HCT116 (cell line): ENCODE measurements at places on chromosomes 12 and 14. TPM values are rescaled to one million over a fixed set of nuclear protein-coding genes. Genes with fewer than 3 reads are reported as not detected.

GRCh38 chr12:114875313-114875712, 191.3 kb upstream of the TBX3 start:
- no peak for DNase-seq

DNA sequence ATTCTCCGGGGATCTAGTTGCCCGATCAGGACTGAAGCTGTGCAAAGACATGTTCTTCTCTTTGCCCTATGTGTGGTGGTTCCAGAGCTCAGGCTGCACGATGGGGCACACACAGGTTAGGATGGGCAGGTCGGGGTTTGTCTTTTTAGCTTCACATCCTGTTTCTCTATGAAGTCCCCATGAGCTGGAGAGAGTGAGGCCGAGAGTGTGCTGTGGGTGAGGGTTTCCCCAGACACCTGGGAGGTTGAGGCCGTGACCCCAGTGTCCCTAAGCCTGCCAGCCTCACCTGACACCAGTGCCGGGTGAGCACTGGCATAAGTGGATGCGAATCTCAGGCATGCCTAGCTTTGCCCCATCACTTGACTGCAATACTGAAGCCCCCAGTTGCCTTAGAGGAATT, 32.9 kb upstream of the IGF1 start:
- DNase-seq = no peak

GRCh38 chr14:92380582-92380981, 57.6 kb downstream of the SLC24A4 start:
- no peak for DNase-seq

DNA sequence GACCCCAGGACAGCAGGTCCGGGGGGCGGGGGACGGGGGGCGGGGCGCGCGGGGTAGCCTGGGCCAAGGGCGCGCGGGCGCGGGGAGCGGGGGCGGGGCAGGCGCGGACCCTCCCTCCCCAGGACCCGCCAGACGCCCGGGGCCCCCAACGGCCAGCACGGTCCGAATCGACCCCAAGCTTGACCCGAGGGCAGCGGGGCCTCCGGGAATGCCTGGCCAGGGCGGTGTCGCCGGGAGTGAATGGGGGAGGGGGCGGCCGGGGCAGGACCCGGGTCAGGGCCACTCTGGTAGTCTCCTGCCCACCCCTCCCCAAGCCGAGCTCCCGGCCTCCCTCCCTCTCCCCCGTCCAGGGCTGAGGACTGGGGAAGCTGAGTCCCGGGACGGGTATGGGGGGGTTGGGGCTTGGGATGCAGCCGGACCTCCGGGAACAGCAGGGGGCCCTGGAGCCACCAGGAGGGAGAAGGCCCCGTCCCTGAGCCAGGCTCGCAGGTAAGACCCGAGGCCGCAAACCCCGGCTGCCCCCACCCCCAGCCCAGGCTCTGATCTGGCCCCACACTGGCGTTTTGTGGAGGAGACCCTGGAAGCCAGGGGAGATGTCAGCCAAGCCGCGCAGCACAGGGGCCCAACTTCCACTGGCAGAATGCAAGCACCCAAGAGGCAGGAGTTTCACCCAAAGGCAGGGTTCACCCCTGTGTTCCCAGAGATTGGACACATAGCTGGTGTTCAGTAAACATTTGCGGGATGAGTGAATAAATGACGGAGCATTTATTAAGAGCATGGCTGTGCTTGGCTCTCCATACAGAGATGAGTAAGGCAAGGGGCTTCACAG, 545 bp upstream of the GALNT9 start:
- no peak for DNase-seq

DNA sequence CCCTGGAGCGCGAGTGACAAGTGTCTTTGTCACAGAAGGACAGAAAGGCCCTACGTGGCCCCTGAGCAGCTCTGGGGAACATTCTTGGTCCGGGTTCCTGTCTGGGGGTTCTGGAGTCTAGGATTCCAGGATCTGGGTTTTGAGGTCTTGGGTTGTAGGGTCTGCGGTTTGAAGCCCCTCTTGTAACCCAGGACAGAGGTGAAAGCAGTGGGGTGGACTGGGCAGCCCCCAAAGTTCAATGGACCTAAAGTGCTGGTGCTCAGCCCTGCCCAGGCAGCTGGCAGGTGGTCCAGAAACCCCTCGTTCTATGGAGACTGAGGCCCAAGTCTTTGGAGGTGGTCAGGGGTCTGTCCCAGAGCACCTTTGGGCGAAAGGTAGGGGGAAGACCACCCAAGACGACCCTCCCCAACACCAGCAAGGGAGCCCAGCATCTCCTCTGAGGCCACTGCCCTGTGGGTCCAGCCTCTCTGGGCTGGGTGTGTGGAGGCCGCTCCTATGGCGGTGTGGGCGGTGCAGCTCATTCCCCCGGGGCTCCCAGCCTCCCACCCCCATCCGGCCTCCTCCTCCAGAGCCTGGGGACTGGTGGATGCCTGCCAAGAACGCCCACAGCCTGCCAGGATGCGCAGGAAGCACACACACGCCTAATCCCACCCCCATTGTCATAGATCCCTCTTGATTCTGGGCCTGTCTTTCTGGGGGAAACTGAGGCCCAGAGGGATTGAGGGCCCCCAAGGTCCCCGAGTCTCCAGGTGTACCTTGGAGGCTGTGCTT, 30.2 kb upstream of the ANKRD9 start:
- DNase-seq = no peak

DNA sequence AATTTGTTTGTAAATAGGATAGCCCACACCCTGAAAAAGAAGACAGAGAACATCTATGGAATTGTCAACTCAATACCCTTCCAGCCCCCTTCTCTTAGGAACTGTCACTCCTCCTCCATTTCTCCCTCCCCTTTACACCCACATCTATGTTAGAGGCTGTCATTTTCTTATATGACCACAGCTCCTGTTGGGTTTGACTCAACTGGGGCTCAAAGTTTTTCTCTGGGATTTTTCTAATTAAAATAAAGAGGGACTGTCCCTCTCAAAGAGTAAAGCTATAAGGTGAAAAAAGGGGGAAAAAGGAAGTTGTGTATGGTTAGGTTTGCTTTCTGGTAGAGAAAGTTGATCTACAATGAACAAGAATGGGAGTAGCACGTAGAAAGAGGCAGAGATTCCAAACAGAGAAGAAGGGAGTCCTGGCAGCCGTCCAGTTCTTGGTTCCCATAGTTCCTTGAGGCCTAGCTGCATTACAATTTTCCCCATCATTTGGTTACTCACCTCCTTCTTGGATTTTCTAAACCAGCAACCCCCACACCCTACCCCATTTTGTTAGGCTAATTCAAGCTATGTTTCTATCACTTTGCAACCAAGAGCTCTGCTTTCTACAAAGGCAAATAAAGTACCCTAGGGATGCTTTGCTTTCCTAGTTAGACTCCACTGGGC, 44.3 kb upstream of the STK38L start:
- DNase-seq = no peak

DNA sequence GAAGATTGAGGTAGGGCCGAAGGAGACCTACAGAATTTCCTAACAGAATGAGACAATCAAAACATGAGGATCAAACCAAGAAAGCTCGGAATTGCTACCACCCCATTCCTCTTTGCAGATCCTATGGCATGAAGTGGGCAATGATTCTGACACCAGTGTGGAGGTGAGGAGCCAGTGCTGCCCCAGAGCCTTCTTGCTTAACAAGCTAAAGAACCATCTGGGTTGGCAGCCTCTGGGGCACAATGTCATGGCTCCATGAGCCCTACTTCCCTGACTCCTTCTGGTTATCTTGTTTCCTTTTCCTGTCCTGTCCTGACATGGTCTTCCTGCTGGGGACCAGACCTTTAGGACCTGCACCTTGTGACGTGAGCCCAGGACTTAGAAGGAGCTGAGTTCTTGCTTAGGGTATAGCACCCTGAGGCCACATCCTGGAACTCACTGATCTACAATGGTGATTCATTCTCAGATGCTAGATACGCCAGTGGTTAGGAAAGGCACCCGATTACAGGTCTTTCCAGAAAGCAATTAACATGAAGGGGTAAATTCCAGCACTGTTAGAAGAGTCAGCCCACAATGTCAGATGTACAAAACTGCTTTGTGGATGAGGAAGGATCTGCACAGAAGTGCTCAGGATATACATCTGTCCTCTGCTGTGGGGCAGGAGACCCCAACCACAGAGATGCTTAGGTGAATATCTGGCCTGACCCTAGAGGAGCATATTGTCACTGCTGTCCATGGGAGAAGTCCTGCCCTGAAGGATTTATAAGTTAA, 324.2 kb downstream of the ZFP36L1 start:
- DNase-seq = no peak

DNA sequence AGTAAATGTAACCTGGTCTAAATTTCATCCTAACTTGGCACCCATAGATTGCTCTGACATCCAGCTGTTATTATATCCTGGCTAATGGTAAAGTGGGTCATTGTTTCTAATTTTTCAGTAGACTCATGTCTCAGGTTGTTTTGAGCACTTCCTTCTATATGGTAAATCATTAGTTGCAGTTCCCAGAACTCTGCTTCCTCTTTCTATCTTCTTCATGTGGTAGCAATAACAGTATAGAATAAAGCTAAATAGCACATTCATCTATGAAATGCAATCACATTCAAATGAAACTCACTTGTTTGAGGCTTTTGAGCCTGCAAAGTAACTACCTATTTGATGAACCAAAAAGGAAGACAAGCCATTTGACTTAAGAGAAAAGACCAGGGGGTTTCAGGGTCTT, 65.1 kb upstream of the GZMB start:
- no peak for DNase-seq

GRCh38 chr12:116138364-116138763, 139.1 kb downstream of the MED13L start:
- no peak for DNase-seq

DNA sequence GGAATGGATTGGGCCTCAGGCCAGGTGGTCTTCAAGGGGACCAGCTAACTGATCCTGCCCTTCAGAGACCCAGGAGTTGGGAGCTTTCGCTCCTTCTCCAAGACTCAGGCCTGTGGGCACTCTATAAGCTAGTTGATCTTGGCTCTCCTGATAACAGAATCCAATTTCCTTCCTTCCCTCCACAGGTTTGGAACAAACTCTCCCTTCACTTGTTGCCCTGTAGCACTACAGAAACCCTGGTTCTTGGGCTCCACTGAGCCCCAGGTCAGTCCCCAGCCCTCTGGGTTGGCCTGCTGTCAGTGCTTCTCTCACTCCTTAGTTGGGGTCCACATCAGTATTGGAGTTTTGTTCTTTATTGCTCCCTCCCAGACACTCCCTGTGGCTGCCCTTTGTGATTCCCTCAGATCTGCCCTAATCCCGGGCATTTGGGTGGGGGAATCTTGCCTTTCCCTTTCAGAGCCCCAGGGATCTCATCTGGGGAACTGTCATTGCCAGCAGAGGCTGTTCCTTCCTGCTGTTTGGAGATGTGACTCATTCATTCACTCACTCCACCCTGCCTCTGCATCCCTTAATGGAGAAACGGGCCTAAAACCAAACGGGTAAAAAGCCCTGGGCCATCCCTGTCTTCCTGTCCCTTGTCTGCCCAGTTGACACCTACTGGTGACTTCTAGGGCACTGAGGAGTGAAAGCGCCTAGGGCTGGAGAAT, 4.4 kb upstream of the GPD1 start:
- no peak for DNase-seq

Gene TMEM119
- not detected for total RNA-seq

- no peak for DNase-seq
Measured at GRCh38 chr12:90690120-90690519, 264.9 kb downstream of the CCER1 start.

DNA sequence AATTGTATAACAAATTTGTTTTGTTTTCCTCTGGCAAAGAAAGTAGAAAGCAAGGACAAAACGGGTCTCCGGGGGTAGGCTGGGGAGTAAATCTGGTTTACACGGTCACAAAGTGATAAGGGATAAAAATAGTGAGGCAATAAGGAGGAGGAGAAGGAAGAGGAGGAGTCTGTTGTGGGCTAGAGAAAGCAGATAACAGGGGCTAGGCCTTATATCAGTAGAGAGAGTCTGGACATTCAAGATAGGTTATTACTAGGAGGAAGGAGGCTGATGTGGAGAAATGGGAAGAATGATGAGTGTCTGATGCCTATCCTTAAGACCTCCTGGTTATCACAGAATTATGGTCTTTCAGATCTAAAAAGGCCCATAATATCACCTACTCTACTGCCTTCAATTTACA, 83.2 kb upstream of the SSTR1 start:
- no peak for DNase-seq

DNA sequence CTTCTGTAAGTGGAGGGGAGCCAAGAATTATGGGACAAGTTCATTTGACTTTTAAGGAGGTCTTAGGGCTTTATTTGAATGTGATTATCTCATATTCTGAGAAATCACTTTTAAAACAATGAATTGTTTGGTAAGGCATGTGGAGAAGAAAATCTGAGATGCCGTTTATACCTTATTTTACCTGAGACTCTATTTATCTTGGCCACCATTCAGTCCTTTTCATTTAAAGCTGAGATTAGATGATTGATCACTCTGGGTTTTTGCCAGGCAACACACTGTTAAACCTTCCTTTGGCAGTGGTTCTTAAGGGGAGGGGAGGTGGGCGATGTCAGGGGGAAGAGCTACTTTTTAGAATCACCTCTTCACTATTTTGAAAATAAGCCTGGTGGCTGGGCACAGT, 11.4 kb downstream of the CAND1 start:
- DNase-seq = no peak

Gene SLC25A21
- 3.5 TPM for total RNA-seq

Gene TPPP2
- not detected for total RNA-seq

DNA sequence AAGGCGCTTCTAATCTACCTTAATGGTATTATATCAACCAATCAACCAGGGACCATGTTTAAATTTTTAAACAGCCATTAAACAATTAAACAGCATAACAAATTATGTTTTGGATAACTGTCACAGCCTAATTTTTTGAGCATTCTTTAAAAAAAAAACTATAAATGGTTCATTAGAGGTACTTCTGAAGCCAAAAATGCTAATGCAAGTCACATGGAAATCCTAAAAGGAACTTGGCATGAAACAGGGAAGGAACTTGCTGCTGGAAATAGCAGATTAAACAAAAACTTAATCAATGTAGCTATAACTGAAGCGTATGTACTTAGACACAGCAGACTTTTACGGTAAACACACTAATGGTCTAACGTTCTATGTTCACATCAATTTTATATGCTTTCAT, 190.2 kb upstream of the BTG1 start:
- DNase-seq = no peak

DNA sequence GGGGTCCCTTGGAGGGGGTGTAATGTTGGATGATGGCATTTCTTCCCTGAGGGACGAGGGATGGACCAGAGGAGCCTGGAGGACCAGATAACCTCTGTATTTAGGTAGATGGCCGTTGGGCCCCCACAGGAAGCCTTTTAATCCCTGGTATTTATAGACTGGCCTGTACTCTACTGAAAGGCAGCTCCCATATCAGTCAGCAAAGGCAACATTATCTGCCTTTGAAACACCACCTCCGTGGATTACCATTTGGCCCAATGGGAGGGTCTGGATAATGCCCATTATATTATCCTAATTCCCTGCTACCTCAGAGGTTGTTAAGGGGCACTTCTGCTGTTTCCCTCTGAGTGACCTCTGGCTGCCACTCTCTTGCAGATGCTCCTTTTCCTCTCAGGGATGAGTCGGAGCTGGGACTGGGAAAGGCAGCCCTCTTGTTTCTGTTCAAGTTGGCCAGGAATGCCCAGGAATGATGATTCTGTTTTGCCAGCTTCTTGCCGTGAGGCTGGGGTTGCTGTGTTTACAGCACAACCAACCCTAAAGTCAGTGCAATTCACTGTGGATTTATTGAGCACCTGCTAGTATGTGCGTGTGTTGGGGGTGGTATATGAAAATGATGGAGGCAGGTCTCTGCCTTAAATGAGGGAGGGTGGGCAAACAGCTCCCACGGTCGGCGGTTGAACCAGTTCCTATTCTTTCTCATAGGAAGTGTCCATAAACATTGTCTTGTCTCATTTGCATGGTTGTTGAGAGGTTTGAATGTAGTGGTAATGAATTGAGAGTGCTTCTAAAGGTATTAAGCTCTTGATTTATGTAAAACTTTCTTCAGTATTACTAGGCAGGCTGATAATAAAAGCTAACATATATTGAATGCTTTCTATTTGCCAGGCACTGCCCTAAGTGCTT, 18.1 kb downstream of the SUSD6 start:
- no peak for DNase-seq
